ENCODE measurements at places on chromosomes 16 and 17. TPM values are rescaled to one million over a fixed set of nuclear protein-coding genes. Genes with fewer than 3 reads are reported as not detected.
A peak's percentile ranks its signal among the peaks of the same experiment; 100 is the strongest.

DNA sequence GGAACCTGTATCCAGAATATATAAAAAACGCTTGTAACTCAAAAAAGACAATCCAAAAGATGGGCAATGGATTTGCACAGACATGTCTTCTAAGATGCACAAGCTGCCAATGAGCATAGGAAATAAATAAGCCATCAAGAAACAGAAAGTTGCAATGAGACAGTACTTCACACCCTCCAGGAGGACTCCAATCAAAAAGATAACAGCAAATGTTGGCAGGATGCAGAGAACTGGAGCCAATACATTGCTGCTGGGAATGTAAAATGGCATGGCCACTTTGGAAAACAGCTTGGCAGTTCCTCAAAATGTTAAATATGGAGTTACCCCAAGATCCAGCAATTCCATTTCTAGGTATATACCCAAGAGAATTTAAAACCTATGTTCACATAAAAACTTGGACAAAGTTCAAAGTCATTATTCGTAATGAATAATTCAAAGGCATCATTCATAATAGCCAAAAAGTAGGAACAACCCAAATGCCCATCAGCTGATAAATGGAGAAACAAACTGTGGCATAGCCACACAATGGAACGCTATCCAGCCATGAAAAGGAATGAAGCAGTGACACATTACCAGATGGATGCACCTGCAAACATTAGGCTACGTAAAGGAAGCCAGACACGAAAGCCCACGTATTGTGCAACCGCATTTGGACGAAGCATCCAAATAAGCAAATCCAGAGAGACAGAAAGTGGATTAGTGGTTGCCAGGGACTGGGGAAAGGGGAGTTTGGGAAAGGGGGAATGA lies 25.6 kb downstream of the GGA2 start:
- DNase-seq = no peak
- no peak overlapping the region for H3K4me3 ChIP-seq
- peaks cover 46% of the 10 kb centered on the region for H3K36me3 ChIP-seq
- H3K4me1 ChIP-seq = no peaks in the 10 kb centered on the region
- no peak overlapping the region for H3K27ac ChIP-seq

GRCh38 chr16:7555459-7555858 lies 222.8 kb downstream of the RBFOX1 start:
- H3K36me3 ChIP-seq = no peaks in the 10 kb centered on the region
- H3K4me1 ChIP-seq = no peaks in the 10 kb centered on the region
- DNase-seq = no peak
- no peak overlapping the region for H3K27ac ChIP-seq
- H3K4me3 ChIP-seq = no peak overlapping the region

GRCh38 chr17:44000141-44000860 lies 4.1 kb upstream of the NAGS start:
- peaks cover 4% of the 10 kb centered on the region for H3K4me1 ChIP-seq
- no peak overlapping the region for H3K4me3 ChIP-seq
- DNase-seq = no peak
- peaks cover 73% of the 10 kb centered on the region for H3K27me3 ChIP-seq

GRCh38 chr16:28292731-28293600 lies 641 bp downstream of the SBK1 start:
- peaks cover 41% of the 10 kb centered on the region for H3K4me1 ChIP-seq
- DNase-seq = peak; percentile 45
- H3K27me3 ChIP-seq = no peaks in the 10 kb centered on the region
- peak overlapping the region; percentile 77 for H3K27ac ChIP-seq
- peak overlapping the region; percentile 90 for H3K4me3 ChIP-seq
- H3K36me3 ChIP-seq = peaks cover 3% of the 10 kb centered on the region

The ATXN2L gene
- total RNA-seq = 230 TPM
